Stimulated activated CD8-positive, alpha-beta memory T cell treated with anti-CD3 and anti-CD28 coated beads, Interleukin-4, amount 100 ng/mL, for 48 hours (primary cell): ENCODE measurements at places on chromosomes 3 and 15.

GRCh38 chr3:107213044-107213669, 164.1 kb upstream of the CCDC54 start:
- no peak for DNase-seq

- DNase-seq: no peak
Observed at GRCh38 chr15:86935841-86936240, 856.2 kb downstream of the AGBL1 start.

DNA sequence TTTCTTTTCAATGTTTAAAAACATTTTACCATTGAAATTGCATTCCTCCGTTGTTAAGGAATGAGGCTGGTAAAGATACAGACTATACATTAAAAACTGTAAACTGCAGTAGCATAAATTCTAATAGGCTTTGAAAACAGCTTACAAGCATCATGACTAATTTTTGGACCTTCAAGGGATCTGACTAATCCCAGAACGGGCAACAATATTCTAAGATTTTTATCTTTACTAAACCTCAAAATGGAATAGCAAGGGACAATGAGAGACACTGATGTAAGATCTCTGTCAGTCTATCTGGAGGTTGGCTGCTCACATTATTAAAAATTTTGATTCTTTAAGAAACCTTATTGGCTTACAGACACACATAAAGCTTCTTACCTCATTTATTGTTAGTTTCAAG, 74.7 kb downstream of the BTD start:
- DNase-seq: no peak

GRCh38 chr3:192851821-192852372, 65.8 kb downstream of the MB21D2 start:
- DNase-seq: peak; percentile 30
